ENCODE measurements at places on chromosomes 5 and 9.

DNA sequence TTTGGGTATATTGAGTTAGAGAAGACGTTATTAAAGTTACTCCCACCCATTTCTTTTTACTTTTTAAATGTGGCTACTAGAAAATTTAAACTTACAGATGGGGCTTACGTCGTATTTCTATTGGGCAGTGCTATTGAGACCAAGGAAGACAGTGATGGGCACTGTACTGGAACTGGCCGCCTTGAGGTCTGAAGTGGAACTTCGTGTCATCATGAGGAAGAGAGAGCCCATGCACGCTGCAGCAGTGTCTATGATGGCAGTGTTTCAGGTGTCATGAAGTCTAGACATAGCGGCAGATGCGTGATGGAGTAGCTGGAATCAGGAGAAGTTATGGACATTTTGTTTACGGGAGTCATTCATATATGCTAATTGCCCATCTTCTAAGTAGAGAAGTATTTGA, 143.7 kb downstream of the LRRC70 start:
- DNase-seq, result no peak

GRCh38 chr5:148391422-148391821, 7.7 kb downstream of the FBXO38 start:
- DNase-seq, result no peak

DNA sequence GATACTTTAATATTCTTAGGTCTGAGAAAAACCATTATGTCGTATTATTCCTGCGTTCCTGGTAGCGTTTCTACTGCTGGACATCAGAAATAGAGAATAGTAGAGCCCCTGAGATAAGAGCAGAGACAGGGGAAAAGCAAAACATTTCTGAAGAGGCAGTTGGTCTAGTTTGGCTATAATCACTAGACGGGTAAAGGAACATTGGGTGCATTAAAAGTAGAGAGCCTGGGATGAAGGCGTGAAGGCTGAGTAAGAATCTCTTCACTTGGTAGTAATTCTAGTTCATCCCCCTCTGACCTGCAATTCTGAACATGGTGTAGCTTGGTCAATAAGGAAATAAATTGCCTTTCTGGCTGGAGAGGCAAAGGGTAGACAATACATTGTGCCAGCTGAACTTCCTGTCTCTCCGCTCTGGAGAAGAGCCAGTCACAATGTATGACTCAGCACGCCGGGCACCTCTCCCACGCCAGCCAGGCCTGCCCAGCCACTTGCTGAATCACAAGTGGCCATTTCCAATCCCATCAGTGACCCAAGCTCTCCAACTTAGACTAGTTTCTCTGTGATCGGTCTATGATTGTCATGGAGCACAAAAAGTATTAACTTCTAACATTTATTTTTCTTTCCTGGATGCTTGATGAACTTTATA, 75.4 kb downstream of the STK32A start:
- no peak for DNase-seq

DNA sequence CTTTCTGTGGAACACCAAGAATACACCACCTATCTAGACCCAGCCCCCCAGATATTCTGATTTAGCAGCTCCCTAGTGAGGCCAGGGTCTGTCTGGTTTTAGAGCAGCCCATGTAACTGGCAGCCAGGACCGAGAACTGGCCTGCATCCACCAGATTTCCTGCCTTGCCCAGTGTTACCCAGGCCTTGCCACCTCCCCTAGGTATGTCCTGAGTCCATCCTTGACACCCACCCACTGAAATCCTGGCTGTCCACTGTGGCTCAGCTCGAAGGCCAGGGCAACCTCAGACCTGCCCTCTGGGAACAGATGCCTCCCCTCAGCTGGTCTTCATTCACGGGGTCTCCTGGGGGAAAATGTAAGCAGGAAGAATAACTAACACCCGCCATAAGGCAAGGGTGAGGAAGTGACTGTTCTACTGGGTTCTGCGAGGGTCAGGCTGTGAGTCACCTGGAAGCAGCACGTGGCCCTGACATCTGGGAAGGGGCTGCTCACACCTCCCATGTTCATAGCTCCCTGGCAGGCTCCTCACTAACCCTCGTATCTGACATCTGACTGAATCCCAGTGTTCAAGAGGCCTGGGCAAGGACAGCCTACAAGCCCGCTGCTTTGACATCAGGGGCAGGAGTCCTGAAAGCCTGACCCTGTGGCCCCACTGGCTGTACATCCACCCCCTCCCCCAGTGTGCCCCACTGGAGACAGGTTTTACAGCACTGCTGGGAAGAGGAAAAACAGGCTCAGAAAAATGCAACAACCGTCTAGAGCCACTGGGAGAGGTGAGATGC, 72.7 kb downstream of the SEMA4D start:
- DNase-seq, result no peak

GRCh38 chr9:129458663-129459546, 162.0 kb downstream of the C9orf50 start:
- DNase-seq, result peak; percentile 82

GRCh38 chr5:148020257-148020988, 43.4 kb upstream of the SPINK5 start:
- DNase-seq, result no peak

DNA sequence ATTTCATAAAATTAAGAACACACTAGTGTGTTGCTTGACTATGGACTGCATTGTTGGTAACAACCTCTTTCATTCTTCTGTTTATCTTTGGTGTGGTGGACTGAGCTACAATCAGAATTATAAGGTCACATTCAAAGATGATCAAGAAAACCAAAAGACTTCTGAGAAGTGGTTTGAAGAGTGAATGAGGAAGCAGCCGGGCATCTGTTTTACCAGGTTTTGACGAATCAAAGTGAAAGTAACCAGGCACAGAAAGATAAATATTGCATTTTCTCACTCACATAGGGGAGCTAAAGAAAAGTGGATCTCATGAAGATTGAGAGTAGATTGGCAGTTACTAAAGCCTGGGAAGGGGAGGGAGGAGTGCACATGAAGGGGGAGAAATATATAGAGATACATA, 589.1 kb downstream of the ZNF608 start:
- DNase-seq, result no peak

- no peak for DNase-seq
These were observed 624.2 kb upstream of the ZNF608 start for GRCh38 chr5:125370461-125371205.

DNA sequence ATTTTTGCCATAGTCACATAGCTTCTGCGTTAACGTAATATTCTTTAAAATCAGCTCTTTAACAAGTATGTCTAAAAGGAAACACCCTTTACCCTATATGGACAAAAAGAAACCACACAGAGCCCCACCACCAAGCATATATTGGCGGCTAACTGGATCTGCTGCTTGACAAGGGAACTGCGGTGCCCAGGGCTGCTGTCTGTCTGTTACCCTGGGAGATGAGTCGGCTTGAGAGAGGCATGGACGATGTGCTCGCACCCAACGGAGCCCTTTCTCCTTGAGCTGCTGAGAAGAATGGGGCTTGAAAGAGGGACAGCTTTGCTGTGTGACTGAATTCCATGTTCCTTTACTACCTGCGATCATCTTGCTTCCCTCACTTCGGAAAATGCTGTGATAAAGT, 158.6 kb upstream of the SHB start:
- peak; percentile 61 for DNase-seq

GRCh38 chr9:14127656-14128055, 186.3 kb downstream of the NFIB start:
- DNase-seq, result no peak

DNA sequence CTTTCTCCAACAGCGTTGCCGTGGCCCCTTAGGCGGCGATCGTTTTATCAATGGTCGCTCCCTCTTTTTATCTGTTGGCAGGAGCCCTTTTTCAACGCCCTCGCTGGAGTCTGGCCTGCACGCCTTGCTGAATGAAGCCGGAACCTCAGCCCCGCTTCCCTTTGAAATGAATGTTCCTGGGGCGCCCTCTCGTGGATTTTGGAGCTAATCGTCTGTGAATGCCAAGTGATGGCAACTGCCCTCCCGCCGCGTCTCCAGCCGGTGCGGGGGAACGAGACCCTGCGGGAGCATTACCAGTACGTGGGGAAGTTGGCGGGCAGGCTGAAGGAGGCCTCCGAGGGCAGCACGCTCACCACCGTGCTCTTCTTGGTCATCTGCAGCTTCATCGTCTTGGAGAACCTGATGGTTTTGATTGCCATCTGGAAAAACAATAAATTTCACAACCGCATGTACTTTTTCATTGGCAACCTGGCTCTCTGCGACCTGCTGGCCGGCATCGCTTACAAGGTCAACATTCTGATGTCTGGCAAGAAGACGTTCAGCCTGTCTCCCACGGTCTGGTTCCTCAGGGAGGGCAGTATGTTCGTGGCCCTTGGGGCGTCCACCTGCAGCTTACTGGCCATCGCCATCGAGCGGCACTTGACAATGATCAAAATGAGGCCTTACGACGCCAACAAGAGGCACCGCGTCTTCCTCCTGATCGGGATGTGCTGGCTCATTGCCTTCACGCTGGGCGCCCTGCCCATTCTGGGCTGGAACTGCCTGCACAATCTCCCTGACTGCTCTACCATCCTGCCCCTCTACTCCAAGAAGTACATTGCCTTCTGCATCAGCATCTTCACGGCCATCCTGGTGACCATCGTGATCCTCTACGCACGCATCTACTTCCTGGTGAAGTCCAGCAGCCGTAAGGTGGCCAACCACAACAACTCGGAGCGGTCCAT, 10.0 kb downstream of the S1PR3 start:
- peak; percentile 75 for DNase-seq

DNA sequence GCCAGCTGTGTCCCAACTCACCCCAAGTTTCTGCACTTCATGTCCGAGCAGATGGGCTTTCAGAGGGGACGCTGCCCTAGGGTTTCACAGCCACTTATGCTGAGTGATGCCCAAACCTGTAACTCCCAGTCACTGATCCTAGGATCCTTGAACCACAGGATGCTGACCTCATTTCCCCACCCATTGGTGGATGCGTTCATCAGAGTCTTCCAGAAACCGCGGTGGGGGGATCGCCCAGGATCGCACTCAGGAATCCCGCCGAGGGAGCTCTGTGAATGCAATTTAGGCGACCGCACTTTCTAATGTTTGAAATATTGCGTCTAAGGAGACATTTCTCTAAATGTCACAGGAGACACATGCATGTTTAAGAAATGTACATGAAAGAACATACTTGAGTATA, 212.3 kb upstream of the IRX4 start:
- DNase-seq, result no peak

- DNase-seq, result peak; percentile 30
These were observed 4.4 kb downstream of the S1PR3 start for GRCh38 chr9:88995627-88996026.

All from NCI-H1694 treated with DMSO at 0.1 percent for 48 hours (cell line).